ENCODE measurements at places on chromosomes 6 and 20.

GRCh38 chr20:60313191-60313590, 355.0 kb downstream of the CDH26 start:
- DNase-seq = no peak

- DNase-seq = no peak
Observed at GRCh38 chr6:71482742-71483141, 194.1 kb downstream of the OGFRL1 start.

DNA sequence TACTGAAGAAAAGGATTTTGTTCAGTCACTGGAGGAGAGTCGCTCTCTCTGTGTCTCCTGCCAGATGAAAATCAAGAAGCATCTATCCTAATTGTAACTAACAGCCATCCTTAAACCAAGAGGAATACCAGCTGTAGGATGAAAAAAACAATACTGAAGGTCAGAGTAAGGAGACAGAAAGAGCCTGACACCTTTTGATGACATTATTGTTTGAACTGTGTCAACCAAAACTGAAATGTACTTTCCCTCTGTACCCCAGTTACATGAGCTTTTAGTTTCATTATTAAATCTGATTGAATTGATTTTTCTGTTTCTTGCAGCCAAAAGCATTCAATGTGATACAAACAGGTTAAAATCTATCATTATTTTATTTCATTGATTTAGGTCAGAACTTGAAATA, 17.2 kb upstream of the BTBD9 start:
- DNase-seq = no peak

DNA sequence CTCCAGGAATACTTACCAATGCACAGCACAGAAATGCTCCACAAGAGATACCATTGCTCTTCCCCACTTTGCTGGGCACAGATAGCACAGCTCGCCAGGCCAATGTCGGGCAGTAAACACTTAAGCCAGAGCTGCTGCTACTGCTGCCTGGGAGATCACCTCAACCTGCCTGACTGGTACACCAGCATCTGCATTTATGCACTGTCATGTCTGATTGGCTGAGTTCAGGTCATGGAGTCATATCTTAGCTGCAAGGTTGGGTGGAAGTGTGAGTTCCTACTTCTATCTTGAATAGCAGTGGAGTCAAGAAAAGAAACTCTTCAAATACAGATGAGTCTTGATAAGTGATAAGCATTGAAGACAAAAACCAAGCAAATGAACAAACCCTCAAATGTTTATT, 10.9 kb upstream of the ADGRF4 start:
- DNase-seq = no peak

- no peak for DNase-seq
Observed at GRCh38 chr6:23096876-23097275, 527.5 kb downstream of the HDGFL1 start.

Data from OCI-M1 (cell line).